Aorta (tissue), 5 donors: ENCODE measurements at places on chromosomes 11 and 22. TPM values are rescaled to one million over a fixed set of nuclear protein-coding genes. Genes with fewer than 3 reads are reported as not detected.

The PTDSS2 gene
- polyA plus RNA-seq = 47.6 TPM

The AMBRA1 gene
- 5.8 TPM for polyA plus RNA-seq

The CLMP gene
- 23.8 TPM for polyA plus RNA-seq

The APOBEC3B gene
- polyA plus RNA-seq = not detected

The CASP5 gene
- polyA plus RNA-seq = not detected

The SLC17A6 gene
- polyA plus RNA-seq = not detected

The FZD4 gene
- polyA plus RNA-seq = 4.0 TPM

The NPAT gene
- 3.8 TPM for polyA plus RNA-seq

The ESAM gene
- 110 TPM for polyA plus RNA-seq

The GLYATL2 gene
- polyA plus RNA-seq = not detected

The OR10G4 gene
- polyA plus RNA-seq = not detected

The SYCE3 gene
- polyA plus RNA-seq = not detected

- DNase-seq = no peak
These were observed 125.1 kb downstream of the SERGEF start for GRCh38 chr11:17887779-17888178.

GRCh38 chr11:11000579-11001283 is 142.9 kb upstream of the ZBED5 start:
- DNase-seq = no peak

DNA sequence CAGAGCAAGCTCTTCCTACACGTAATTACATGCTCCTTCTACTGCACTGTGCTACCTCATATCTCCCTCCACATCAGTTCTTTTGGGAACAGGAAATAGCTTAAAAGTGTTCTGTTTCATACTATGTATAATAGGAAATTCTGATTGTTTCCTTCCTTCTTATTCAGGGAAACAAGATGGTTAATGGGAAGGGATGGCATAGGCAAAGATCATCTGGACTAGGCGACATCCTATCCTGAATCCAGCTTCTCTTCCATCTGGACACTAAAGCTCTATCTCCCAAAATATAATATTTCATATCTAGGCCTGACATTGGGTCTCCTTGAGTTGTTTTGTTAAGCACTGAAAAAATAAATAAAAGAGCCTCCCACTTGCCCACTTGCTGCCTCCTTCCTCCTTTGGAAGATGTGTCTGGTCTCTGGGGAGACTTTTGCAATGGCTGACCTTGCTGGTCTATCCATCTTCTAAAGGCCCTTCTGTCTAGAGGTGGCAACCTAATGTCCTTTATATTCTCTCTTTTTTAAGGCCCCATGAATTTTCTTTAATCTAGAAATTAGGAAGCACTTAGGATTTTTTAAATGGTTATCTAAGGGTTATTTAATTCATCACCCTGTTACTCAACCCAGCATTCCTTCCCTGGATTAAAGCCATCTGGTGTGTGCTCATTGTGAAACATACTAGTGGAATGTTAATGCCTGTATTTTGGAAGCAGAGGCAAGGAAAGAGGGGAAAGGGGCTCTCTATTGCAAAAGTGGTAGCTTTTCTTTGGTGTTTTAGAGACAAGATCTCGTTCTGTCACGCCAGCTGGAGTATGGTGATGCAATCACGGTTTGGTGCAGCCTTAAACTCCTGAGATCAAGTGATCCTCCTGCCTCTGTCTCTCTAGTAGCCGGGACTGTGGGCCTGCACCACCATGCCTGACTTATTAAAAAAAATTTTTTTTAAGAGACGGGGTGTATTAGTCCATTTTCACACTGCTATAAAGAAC is 20.6 kb downstream of the CLMP start:
- no peak for DNase-seq

DNA sequence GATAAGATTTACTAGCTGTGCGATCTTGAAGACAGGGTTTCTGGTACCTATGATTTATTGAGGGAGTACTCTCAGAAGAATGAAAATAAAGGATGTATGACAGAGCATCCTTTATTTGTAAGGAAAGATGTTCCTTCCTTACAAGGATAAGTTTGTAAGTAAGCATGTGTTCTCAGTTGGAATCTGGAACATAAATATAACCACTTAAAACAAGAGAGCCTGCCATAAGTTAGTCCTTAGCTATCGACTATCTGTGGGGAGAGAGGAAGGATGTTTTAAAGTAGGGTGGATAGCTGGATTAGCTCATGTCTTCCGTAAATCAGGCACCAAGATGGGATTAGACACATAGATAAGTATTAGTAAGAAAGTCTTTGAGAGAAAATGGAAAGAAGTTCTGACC is 192.6 kb upstream of the CARD18 start:
- no peak for DNase-seq

DNA sequence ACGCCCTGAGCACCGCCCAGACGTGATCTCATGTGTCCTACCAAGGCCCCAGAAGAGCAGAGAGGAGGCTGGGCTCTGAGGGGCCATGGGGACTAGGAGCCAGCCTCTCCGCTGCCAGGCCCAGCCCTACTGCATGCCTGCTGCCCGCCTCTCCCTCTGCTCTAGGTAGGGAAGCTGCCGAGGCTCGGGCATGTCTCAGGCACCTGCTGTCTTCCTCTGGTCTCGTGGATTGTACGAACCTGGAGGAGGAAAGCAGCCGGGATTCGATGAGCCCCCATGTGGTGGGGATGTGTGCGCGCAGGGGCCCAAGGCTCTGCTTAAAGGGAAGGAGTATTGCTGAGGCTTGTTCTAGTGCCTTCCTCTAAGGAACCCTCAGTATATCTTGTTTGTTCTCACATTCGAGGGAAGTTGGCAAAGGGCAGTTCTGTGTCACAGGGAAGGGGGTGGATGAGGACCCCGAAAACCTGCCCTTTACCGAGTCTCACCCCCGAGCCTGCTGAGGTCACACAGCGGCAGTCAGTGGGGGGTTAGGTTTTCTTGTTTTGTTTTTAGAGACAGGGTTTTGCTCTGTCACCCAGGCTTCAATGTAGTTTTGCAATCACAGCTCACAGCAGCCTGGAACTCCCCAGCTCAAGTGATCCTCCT is 21.2 kb downstream of the DAGLA start:
- no peak for DNase-seq

GRCh38 chr11:19906126-19906525 is 193.5 kb downstream of the NAV2 start:
- DNase-seq = no peak

DNA sequence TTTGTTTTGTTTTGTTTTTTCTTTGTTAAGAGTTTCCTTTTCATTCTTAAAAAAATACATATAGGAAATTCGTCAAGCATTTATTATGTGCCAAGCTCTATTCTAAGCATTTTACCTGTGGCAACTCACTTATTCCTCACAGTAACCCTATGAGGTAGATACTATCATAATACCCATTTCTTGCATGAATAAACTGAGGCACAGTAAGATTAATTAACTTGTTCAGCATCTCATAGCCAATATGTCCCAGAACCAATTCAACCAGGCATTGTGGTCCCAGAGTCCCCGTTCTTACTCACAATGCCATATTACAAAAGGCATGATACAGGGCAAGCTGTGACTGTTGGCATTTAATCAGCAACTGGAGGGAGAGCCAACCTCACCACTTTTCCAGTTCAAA is 83.7 kb downstream of the RAB30 start:
- DNase-seq = no peak

DNA sequence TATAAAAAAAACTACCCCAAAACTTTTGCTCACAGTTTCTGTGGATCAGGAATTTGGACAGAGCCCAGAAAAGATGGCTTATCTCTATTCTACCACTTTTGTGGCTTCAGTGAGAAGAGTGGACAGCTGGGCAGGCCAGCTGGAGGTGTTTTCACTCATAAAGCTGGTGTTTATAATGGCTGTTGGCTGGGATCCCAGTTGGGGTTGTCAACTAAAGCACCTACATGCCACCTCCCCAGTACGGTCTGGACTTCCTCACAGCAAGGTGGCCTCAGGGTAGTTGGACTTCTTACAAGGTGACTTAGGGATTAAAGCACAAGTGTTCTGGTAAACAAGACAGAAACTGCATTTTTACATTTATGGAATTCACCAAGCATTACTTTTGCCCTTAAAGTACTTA is 171.0 kb downstream of the NELL1 start:
- no peak for DNase-seq

DNA sequence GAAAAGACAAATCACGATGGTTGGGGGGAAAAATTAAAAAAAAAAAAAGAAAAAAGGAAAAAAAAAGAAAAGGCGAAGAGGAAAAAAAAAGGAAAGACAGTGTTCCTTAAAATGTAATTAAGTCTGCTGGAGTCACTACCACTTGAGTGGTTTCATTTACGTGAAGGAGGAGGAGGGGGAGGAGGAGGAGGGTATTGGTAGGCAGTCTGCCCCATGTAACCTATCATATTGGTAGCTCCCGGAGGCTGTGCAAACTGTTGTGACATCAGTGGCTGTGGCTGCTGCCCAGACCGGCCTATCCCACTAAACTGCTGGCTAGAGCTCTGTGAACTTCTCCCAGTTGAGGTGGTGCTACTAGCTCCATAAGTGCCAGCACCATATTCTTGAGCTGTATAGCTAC is 17.9 kb downstream of the KDELR3 start:
- no peak for DNase-seq

DNA sequence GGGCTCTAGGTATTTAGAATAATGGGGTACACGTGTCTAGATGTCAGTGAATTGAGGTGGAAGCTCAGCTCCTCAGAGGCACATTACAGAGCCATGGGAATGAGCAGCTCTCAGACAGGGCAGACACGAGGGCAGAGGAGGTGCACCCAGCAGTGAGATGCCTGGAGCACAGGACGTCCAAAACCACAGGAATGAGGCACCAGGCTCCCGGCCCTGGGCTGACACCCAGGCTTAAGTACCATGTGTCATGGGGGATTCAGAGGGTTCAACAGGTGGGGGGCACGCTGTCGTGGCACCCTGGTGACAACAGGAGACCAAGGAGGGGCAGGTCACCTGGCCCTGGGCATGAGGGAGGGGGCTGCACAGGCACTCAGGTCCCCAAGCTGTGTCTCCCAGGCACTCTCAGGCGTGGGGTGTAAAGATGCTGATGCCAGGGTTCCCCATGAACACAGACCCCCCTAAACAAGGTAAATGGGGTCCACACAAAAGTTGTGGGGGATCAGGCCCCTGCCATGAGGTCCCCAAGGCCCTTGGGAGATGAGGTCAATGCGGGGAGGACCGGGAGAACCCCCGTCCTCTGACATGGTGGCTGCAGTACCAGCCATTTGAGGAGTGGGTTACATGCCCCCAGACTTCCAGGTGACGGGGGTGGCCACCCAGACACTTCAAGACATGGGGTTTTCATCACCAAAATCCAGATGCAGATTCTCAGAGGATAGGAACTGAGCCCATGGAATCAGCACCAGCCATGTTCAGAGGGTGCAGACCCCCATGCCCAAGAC is 5.6 kb upstream of the SYT8 start:
- peak; percentile 77 for DNase-seq

DNA sequence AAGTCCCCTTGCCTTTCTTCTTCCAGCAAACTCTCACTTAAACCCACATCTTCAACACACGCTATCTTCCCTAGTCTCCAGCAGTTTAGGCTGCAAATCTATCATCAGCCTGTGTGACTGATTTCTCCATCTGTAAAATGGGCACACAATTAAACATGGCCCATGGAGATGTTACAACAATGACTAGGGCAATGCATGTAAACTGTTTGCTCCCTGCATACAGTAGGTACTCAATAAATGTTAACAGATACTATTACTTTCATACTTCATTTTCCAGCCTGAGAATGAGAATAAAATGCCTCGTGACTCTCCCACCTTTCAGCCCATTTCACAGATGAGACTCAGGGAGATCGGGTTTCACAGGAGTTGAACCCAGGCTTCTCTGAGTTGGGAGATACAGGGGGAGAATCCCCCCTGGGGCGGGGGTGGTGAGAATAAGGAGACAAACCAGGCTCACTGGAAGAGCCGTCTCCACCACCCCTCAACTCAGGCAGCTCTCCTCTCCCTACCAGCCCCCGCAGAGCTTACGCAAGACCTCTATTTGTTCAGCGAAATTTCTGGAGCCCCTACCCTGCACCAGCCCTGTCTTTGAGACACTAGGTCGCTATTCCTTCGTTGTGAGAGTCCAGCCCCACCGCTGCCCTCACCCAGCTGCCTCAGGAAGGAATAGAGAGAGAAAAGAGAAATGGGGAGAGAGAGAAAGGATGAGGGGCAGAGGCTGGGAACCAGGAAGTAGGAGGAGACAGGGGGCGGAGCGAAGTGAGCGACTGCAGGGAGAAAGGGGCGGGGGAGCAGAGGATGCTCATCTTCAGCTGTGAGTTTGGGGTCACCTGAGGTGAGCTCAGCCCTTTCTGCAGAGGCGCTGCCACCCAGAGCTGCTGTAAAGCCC is 42.1 kb upstream of the KLHL35 start:
- DNase-seq = peak; percentile 72

GRCh38 chr22:44051358-44051757 is 27.3 kb downstream of the PARVB start:
- no peak for DNase-seq

- DNase-seq = no peak
These were observed 46.4 kb downstream of the TPBGL start for GRCh38 chr11:75286826-75287465.

- DNase-seq = no peak
These were observed 20.8 kb downstream of the CCDC90B start for GRCh38 chr11:83265331-83265730.

- no peak for DNase-seq
These were observed 191.6 kb upstream of the PGR start for GRCh38 chr11:101321222-101321621.

DNA sequence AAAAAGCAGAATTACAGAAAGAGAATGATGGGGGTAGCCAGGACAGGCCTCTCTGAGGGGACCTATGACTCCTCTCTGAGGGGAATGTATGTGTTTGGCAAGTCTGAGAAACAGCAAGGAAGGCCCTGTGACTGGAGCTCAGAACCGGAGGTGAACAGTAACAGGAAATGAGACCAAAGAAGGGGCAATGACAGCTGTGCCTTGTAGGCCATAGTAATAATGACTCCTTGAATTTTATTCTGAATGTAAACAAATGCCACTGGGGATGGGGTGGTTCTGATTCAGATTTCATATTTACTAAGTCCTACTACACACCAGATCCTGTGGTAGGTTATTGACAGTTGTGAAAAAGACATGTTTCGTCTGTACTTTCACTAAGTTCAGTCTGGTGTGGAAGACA is 52.8 kb upstream of the APOA1 start:
- no peak for DNase-seq

GRCh38 chr11:101582236-101582988 is 1.4 kb downstream of the TRPC6 start:
- DNase-seq = peak; percentile 36

DNA sequence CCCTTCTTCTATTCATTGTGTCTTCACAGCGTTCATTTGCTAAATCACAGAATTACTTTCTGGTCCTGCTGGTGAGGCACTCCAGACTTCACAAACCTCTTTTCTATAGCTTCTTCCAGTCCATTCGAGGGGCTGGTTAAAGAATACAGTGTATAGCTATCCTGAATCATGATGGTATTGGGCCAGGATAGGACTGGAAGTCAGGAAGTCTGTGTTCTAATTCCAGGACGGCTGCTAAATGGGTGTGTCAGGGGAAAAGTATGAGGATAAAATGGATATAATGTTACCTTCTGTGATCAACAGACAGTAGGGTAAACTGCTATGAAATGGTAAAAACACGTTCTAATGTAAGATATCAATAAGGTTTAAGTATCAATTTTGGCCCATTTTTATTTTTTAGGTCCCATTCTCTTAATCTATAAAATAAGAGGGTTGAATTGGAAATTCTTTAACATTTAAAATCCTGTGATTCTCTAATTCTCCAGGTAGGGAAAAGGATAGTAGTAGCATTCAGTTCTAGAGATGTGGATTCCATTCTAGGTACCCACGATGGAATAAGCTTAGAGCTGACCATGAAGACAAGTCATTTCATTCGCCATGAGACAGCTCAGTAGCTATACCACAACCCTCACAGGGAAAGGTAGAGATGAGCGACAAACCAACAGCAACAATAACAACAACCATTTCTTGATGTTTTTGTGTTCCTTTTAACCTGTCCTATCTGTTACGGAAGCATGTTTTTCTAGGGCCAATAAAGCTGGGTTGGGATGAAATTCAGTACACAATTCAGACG is 96.1 kb downstream of the SLC1A2 start:
- DNase-seq = no peak
